Stimulated activated CD4-positive, alpha-beta T cell treated with anti-CD3 and anti-CD28 coated beads, Interleukin-1b, Interleukin-23, amount 100 ng/mL, for 48 hours (primary cell): ENCODE measurements at places on chromosomes 16 and 17.

- no peak for DNase-seq
These were observed 51.4 kb downstream of the SREBF1 start for GRCh38 chr17:17785407-17785806.

- DNase-seq: no peak
These were observed 40.1 kb upstream of the RBBP6 start for GRCh38 chr16:24499193-24499814.

GRCh38 chr16:4626396-4626795 lies 1.8 kb downstream of the MGRN1 start:
- no peak for DNase-seq

DNA sequence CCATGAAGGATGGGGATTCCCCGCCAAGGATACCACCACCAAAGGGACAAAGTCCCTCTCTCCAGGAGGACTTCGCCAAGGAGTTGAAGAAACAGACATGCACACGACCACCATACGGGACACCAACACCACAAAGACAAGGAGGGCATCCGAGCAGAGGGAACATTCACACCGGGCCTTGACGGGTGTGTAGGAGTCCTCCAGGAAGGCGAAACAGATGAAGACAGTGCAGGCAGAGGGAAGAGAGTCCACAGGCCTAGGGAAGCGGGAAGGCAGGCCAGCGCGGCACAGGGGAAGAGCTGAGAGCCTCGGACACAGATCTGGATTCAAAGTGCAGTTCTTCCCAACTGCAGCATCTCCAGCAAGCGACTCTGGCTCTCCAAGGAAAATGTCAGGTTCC lies 10.8 kb downstream of the COTL1 start:
- DNase-seq: no peak

DNA sequence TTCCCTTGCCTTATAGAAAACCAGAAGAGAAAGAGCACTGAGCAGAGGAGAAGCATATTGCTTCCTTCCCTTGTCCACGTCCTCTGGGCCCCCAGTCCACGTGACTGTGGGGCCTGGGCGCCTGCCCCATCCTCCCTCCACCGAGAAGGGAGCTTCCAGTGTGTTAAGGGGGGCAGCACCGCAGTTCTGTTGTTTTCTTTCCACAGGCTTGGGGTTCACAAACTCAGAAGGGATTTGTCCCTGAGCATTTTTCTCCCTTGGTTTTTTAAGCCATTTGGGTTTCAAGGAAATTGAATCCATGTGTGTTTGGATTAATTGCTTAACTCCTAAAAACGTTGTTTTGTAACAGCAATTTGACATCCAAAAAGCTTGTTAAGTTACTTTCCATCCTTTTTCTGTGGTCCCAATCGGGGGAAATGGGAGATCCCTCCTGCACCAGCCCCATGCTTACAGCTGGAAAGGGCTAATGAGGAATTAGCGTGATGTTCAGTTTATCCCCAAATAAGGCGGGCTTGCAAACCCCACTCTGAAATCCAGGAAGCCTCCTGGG lies 347.5 kb upstream of the TNRC6C start:
- DNase-seq: no peak

DNA sequence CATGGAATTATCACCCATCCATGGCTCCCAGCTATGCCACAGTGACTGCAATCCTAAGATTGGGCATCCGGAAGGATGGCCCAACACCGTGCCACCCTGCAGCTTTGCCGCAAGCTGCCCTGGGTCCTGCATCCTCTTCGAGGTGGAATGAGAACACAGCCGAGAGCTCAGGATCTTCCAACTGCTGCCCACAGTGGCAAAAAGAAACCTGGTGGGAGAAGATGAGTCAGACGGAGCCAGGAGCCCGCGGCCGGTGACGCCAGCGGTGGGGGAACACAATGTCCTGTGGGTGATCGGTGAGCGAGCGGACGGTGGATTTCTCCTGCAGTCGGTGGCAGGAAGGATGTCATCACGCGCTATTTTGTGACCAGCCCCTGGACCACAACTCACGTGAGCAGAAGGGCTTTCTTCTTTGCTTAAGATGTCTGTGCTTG lies 20.1 kb downstream of the CD7 start:
- peak; percentile 94 for DNase-seq

GRCh38 chr17:66975188-66975587 lies 10.7 kb downstream of the CACNG4 start:
- DNase-seq: no peak

DNA sequence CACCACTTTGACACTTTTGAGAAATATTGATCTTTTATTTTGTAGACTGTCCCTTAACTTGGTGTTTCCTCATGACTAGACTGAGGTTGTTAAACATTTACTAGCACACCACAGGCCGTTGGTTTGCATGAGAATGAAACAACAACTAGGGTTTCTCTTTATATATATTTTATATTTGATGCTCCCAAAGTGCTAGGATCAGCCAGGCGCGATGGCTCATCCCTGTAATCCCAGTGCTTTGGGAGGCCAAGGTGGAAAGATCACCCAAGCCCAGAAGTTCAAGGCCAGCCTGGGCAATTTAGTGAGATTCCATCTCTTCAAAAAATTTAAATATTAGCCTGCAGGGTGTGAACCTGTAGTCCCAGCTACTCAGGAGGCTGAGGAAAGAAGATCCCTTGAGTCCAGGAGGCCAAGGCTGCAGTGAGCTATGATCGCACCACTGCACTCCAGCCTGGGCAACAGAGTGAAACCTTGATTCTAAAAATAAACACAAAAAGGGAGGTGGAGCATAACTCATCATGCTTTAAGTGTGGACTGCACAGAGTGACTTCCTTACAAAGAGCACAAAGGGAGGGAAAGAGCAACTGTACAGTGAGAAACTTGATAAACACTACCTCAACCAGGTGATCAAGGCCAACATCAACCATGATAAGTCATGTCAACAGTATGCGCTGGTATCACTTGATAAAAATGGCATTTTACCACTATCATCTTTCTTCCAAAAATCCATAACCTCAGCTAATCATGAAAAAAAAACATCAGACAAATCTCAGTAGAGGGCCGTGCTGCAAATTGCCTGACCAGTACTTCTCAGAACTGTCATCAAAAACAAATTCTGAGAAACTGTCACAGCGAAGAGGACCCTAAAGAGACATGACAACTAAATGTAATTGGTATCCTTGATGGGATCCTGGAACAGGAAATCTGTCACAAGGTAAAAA lies 72.8 kb upstream of the ATF7IP2 start:
- no peak for DNase-seq

- no peak for DNase-seq
These were observed 357.9 kb upstream of the ZFHX3 start for GRCh38 chr16:73405851-73406250.

- DNase-seq: peak; percentile 37
These were observed 72.9 kb downstream of the MRM1 start for GRCh38 chr17:36674278-36674650.

DNA sequence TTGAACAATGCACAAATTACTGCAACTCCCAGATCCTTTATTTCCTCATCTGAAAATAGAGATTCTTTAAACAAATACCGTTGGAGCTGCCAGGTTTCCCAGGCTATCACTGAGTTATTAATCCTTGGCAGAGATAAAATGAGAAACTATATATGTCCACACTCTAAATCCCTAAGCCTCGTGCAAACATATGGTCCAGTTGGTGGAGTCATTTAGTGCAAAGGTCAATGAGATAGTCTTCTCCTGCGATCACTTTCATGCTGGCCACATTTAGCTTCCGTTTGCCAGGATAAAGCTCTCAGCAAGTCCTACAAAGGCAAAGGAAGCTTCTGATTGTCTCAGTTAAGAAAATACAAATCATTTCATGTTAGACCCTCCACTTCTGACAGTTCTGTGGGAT lies 11.0 kb downstream of the GRIN2A start:
- DNase-seq: no peak

DNA sequence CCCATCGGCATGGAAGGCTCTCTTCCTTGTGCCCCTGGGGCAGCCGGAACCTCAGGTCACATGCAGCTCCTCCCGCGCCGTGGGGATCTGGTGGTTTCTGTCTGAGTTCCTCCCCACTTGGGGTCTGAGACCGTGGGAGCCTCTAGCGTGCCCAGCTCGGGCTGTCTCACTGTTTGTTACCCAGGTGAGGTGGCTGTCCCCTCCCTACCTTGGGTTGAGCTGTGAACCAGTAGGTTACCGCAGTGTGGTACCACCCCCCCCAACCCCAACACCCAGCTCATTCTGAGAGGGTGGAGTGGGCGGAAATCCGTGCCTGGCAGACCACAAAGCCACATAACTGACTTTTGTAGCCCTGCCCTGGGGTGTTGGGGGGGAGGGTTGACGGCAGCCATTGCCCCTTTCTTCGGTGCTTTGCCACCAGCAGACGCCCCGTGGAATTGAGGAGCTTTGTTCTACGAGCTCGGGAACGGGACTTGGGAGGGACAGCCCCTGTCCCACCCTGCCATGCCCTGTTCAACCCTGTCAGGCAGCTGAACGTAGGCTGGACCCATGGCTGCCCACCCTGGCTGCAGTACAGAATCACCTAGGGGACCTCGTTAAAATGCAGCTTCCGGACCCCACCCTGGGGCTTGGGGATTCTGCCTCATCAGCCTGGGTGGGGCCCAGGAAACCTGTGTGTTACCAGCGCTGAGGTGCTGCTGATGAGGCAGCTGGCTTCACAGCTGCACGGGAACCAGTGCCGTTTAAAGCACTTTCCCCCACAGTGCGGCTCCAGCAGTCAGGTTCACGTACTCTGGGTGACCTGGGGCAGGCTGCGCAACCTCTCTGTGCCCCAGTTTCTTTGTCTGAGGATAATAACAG lies 18.5 kb downstream of the RAP1GAP2 start:
- DNase-seq: peak; percentile 85

DNA sequence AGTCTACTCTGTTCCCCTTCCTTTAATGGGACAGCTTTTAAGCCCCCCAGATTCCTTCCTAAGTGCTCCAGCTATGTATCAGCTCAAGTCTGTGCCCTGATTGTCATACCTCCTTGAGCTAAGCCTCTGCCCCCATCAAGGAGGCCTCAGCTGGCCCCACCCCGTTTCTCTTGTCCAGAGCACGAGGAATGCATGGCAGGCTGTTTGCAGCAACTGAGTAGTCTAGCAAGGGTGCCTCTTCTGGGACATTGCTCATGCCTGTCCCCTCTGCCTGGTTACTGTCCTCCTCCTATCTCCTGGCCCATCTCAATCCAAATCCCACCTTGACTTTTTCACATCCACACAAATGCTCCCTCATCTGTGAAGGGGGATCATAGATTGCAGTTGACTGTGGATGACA lies 27.8 kb upstream of the TMEM220 start:
- DNase-seq: no peak

- DNase-seq: no peak
These were observed 91.5 kb downstream of the NPIPB11 start for GRCh38 chr16:29315046-29315445.

DNA sequence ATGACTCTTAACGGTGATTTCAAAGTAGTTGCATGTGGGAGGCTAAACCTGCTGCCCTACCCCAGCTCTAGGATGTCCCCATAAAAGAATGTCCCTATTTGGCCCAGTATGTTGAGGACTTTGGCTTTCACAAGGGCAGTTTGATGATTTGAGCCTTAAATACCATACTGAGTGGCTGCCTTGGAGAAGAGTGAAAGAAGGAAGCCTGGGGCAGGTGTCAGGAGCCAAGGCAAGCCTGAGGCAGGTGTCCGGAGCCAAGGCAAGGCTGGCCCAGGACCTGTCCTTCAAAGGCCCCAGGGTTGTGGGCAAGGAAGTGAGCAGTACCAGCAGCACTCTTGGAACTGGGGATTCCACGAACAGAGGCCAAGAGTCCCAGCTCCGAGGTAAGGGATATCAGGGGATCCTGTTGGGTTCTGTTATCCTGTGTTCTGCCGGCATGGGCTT lies 18.6 kb downstream of the ST6GALNAC2 start:
- DNase-seq: no peak

DNA sequence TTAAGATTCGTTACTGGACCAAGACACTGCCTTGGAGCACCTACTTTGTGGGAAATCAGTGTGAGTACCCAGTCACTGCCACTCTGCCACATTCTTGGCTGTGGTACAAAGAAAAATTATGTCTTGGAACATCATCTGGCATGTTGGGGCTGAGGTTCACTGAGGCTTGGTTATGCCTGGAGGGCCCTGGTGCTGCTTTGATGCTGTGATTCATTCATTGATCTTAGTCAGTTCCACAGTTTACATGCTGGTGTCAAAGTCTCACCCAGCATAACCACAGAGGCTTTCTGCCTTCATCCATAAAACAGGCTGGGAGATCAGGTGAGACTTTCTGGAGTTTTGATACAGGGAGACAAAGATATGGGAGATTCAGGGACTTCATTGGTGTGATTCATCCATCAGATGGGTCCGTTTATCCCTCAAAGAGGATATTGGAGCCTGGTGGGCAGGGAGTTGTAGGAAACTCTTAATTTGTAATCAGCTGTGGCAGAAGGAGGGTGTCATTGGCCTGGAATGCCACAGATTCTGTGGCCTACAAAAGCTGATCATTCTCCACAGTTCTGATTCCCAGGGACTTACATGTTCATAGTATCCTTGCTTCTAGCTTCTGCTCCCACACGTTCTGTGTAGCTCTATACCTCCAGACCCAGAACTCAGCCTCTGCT lies 322.5 kb downstream of the PMP22 start:
- DNase-seq: no peak

- DNase-seq: peak; percentile 68
These were observed 20.4 kb upstream of the SLC38A8 start for GRCh38 chr16:84062734-84063640.

- DNase-seq: no peak
These were observed 2.3 kb downstream of the RPRML start for GRCh38 chr17:46976626-46977270.

- no peak for DNase-seq
These were observed 24.9 kb upstream of the RFFL start for GRCh38 chr17:35088356-35088880.

- DNase-seq: peak; percentile 47
These were observed 45.5 kb downstream of the PRKCA start for GRCh38 chr17:66347661-66348514.

DNA sequence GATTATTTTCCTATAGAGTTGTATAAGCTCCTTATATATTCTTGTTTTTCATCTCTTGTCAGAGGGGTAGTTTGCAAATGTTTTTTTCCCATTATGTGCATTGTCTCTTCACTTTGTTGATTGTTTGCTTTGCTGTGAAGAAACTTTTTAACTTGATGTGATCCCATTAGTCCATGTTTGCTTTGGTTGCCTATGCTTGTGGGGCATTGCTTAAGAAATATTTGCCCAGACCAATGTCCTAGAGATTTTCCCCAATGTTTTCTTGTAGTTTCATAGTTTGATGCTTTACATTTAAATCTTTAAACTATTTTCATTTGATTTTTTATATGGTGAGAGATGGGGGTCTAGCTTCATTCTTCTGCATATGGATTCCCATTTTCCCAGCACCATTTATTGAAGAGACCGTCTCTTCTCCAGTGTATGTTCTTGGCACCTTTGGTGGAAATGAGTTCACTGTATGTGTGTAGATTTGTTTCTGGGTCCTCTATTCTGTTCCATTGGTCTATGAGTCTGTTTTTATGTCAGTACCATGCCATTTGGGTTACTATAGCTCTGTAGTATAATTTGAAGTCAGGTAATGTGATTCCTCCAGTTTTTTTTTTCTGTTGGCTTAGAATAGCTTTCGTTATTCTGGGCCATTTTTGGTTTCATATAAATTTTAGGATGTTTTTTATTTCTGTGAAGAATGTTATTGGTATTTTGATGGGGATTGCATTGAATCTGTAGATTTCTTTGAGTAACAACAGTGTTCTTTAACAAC lies 165.8 kb downstream of the ABCA8 start:
- DNase-seq: no peak

- DNase-seq: no peak
These were observed 666.2 kb downstream of the TOX3 start for GRCh38 chr16:51880776-51881175.
